Endothelial cell of umbilical vein (primary cell): ENCODE measurements at places on chromosomes 12 and 14. TPM values are rescaled to one million over a fixed set of nuclear protein-coding genes. Genes with fewer than 3 reads are reported as not detected.

The LRRK2 gene
- 0.16 and 0.26 TPM in 2 replicates for polyA plus RNA-seq

The CAPS2 gene
- 0.61 and 0.64 TPM in 2 replicates for polyA plus RNA-seq

The SERPINA1 gene
- not detected in 2 replicates for polyA plus RNA-seq

GRCh38 chr12:75554556-75554880 lies 43.1 kb upstream of the KRR1 start:
- DNase-seq: no peak

GRCh38 chr14:36055681-36056225 lies 120.8 kb downstream of the PTCSC3 start:
- DNase-seq: no peak

The MDGA2 gene
- not detected in 2 replicates for polyA plus RNA-seq

- DNase-seq: no peak
These were observed 277.9 kb downstream of the ITPR2 start for GRCh38 chr12:26555139-26555538.

The KCNMB4 gene
- polyA plus RNA-seq: 2.0 and 2.4 TPM in 2 replicates

- DNase-seq: peak; percentile 66
These were observed 5.4 kb downstream of the KCNH5 start for GRCh38 chr14:63039866-63040265.

- no peak for DNase-seq
These were observed 704 bp downstream of the SDR39U1 start for GRCh38 chr14:24441904-24442239.

The RPL41 gene
- 9,033 and 9,990 TPM in 2 replicates for polyA plus RNA-seq

DNA sequence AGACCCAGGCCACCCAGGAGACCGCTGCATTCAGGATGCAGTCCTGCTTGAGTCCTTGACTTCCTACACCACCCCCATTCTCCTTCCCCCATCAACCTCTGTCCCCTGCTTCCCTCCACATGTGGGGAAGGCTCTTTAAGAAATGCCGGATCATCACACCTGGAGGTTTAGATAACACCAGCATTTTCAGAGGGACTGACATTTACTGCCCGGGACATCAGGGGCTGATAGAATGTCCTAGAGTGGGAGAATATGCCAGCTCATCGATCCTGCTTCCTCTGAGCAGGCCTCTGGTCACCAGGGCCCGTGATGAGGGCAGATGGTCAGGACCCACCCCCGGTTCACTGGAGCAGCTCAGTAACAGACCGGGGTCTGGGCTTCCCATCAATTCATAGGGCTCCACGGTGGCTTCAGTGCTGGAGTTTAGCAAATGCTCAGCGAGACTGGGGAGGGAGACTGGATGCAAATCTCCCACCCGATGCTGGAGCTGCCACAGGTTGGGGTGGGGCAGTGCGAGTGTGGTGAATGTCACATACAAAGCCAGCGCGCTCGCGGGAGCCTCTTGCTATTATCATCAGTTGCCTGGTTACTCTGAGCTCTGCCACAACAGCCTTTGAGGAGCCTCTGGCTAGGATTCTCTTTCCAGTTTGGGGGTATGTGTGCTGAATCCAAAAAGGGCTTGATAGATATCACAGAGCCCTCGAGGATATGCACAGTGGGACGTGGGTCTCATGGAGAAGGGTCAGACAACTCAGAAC lies 111.6 kb downstream of the RBM19 start:
- no peak for DNase-seq
